ENCODE measurements at places on chromosomes 4 and X.

DNA sequence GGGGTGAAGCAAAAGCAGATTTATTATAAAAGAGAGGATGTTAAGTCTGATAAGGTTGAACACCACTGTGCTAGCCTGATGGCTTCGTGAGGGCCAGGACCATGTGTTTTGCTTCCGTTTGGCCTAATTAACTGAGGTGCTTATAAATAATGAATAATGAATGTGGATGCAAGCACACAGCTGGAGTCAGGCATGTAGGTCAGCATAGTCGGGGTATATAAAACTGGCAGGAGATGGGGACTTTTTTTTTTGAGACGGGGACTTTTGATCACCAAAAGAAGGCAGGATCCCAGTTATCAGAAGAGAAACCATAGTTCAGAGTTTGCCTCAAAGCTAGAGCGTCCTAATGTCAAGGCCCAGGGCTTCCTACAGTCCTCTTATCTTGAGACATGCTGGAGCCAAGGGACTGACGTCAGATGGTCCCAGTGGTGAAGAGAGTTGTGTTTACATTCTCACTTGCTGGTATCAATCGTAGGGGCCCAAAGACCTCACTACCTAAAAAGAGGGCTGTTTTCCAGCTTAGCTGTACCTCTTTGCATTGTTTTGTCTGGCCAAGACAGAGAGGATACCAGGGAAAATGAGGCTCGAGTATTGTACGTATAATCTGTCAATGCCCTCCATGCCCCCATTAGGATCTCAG is 50.4 kb downstream of the RTL9 start:
- no peak for DNase-seq

GRCh38 chrX:2520539-2520938 is 19.8 kb upstream of the DHRSX start:
- no peak for DNase-seq

DNA sequence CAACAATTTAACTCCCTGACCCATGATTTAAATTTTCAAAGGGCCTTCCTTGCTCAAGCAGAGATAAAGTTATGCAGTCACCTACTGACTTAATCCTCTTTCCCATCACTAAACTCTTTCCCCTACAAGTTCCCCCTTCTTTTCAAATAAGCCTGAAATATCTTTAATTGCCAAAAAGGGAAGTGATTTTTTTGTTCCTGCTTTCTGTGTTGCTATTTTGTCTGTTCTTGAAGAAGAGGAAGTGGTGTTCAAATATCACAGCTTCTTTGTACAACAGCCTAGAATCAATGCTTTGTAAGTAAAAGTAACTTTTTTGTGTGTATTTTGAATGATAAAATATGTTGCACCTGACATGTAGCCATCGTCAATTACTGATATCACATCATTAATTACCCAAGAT is 595.9 kb downstream of the CENPC start:
- no peak for DNase-seq

DNA sequence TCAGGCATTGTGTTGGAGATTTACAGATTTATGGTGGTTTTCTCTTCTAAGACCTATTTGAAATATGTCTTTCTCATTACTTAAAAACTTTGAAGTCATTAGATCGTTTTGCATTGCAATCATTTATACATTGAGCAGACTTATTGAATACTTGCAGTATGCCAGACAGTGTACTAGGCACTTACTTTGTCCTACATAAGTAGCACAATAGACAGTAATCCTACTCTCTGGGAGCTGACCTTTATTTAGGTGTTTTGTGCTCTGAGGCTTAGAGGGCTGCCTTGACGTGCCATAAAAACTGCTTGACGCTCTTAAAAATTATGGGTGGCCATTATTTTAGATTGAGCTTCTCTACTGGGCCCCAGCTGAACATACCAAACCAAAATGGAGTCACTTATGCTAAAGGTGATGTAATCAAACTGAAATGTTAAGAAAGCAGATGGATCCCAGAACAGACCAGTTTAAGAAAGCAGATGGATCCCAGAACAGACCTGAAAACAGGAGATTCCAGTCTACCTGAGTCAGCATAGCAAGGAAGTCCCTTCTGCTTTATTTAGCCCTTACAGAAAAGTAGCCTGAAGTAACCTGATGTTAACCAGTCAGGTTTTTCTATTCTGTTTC is 42.4 kb downstream of the PTTG2 start:
- DNase-seq: no peak

- DNase-seq: no peak
These were observed 515.0 kb downstream of the INPP4B start for GRCh38 chr4:142331132-142331531.
